Activated T-cell treated with anti-CD3 and anti-CD28 coated beads, Interleukin-2, amount 50 U/mL, for 4 hours (primary cell): ENCODE measurements at places on chromosomes 5 and 9.
A peak's percentile ranks its signal among the peaks of the same experiment; 100 is the strongest.

DNA sequence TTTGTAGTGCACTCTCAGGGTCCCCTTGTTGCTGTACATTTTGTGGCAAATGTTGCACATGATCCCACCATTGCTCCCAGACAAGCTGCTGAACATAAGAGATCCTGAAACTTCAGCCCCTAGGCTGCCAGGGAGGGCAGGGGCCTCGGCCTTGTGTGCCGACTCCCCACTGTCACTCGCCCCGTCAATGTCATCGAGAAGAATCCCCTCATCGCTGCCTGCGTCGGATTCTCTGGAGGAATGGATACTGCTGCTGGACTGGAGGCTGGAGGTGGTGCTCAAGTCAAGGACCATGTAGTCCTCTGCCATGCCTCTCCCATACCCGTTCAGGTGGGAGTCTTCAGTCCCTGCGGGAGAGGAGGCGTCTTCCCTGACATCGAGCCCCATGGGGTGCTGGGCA lies 451.3 kb downstream of the BNC2 start:
- no peak for DNase-seq

GRCh38 chr9:136974817-136975535 lies 2.3 kb upstream of the PTGDS start:
- DNase-seq = no peak

DNA sequence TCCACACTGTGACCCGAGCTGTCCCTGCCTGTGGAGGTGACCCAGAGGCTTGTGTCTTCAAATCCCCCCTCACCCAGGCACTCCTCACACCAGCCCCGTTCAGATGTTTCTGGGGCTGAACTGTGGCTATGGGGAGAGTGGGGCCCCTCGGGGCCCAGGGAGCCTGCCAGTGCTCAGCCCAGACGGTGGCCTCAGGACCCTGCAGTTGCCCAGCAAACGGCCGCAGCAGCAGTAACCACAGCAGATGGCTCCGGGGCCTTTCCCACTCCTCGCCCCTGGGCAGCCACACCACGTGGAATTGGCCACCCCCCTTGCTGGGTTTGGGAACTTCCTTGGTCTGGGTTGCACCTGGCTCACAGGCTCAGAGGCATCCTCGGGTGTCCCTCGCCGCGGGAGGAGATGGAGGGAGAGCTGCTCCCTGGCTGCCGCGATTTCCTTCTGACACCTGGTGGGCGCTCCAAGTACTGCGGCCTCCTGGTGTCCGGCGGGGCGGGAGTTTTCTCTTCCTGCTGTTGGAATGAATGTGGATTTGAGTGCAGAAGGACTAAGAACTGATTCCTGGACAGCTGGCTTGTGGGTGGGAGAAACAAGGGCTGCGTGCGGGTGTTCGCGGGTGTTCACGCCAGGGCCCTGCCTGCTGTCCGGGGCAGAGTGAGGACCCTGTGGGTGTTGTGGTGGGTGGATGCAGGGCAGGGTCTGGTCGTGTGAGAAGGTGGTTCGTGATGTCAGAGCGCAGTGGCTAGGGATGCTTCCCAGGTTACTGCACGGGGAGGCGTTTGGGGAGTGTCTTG lies 97.5 kb downstream of the COL5A1 start:
- DNase-seq = peak; percentile 33

GRCh38 chr5:129018837-129019236 lies 53.5 kb downstream of the SLC27A6 start:
- DNase-seq = no peak

DNA sequence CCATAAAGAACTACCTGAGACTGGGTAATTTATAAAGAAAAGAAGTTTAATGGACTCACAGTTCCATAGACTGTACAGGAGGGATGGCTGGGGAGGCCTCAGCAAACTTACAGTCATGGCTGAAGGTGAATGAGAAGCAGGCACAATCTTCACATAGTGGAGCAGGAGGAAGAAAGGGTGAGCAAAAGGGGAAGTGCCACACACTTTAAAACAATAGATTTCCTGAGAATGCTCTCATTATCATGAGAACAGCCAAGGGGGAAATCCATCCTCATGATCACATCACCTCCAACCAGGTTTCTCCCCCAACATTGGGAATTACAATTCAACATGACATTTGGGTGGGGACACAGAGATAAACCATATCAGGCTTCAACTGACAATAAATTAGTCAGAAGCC lies 664.9 kb downstream of the TAF11L14 start:
- no peak for DNase-seq

DNA sequence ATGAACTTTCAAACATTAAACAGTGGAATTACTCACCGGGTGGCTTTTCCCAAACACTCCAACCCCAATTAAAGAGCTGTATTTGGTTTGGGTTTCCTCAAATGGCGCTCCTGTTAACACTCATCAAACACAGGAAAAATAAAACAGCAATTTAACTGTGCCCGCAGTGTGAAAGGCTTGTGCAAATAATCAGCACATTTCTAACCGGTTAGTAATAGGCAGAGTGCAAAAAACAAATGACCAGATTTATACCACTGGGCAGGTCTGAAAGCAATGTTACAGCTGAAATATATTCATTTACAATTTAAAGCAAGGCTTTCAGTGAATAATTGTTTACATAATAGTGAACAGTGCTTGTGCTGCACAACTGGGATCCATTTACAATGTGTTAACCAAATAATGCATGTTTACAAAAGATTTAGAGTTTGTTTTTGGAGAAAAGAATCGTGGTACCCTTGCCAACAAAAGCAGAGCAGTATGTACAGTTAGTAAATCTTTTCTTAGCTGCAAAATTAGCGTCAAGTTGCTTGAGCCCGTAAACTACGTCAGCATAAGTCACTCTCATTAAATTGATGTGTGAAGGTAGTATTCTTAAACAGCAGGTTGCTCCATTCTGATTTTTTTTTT lies 662.9 kb upstream of the ZNF608 start:
- DNase-seq = no peak

- DNase-seq = no peak
These were observed 33.5 kb upstream of the GRIA1 start for GRCh38 chr5:153456993-153457392.

DNA sequence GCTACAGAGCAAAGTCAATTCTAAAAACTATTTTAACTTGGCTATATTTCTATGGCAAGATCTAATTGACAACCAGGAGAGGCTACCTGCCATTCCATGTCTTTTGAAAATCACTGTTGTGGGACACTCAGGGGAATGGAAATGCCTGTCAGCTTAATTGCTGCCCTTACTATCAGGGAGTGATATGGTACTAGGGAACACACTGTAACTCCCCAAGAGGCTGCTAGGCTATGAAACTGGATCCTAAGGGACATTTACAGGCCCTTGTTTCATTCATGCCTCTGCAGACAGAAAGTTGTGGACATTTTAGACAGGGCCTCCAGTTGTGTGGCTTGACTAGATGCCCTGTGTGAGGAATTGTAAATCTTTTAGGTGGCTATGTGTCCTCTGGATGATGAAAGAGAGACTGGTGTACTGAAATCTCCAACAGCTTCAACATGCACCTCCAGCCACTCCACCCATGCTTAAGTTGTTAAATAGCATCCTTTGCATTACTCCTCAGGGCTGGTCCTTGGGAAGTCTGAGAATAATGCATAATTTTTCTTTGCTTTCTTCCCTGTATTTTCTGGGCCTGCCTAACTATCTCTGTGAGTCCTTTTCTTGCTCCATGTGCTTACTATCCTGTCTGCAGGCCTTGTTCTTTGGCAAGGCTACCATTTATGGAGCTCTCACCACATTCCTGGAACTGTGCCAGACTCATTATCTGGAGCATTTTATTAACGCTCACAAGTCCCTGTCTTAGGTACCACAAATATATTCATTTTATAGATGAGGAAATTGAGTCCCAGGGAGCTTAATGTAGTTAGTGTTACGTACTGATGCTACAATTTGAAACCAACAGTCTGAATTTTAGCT lies 3.2 kb downstream of the MROH2B start:
- DNase-seq = no peak

DNA sequence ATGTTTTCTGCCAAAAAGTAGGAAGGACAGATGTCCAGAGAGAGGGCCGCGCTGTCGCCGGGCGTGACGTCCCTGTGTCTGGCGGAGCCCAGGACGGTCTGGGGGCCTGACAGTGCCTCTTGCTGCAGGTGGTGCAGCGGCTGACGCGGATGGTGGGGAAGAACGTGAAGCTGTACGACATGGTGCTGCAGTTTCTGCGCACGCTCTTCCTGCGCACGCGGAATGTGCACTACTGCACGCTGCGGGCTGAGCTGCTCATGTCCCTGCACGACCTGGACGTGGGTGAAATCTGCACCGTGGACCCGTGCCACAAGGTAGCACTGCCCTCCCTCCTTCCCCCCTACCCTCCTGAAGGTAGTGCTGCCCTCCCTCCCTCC lies 7.8 kb downstream of the NELFB start:
- no peak for DNase-seq

GRCh38 chr5:162769019-162769418 lies 668.4 kb upstream of the CCNG1 start:
- DNase-seq = no peak

DNA sequence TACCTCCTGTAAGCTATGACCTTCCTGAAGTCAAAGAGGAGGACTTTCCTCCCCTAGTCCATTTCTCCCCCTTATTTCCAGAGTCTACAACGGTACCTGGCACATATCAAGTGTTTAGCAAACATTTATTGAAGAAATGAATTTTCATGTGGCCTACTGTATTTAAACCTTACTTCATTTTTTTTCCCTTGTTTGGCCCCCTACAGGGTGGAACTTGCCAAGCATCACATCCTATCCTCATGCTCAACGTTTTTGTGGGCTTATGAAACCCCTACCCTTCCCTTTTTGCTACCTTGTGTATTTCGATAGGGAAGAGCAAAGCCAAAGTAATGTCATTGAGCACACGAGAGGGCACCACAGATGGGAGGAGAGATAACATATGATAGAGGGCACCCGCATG lies 1857.8 kb upstream of the WWC1 start:
- DNase-seq = no peak

- DNase-seq = no peak
These were observed 98.5 kb upstream of the ABCA1 start for GRCh38 chr9:105026451-105026850.

GRCh38 chr9:137176302-137177182 lies 4.7 kb upstream of the TMEM210 start:
- no peak for DNase-seq

GRCh38 chr9:77960356-77961153 lies 71.1 kb downstream of the GNAQ start:
- DNase-seq = no peak

DNA sequence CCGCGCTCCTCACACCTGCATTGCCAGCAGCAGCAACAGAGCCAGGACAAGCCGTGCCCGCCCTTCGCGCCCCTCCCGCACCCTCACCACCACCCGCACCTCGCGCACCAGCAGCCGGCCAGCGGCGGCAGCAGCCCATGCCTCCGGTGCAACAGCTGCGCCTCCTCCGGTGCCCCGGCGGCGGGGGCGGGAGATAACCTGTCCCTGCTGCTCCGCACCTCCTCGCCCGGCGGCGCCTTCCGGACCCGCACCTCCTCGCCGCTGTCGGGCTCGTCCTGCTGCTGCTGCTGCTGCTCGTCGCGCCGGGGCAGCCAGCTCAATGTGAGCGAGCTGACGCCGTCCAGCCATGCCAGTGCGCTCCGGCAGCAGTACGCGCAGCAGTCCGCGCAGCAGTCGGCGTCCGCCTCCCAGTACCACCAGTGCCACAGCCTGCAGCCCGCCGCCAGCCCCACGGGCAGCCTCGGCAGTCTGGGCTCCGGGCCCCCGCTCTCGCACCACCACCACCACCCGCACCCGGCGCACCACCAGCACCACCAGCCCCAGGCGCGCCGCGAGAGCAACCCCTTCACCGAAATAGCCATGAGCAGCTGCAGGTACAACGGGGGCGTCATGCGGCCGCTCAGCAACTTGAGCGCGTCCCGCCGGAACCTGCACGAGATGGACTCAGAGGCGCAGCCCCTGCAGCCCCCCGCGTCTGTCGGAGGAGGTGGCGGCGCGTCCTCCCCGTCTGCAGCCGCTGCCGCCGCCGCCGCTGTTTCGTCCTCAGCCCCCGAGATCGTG lies 517 bp downstream of the KCNN2 start:
- no peak for DNase-seq

DNA sequence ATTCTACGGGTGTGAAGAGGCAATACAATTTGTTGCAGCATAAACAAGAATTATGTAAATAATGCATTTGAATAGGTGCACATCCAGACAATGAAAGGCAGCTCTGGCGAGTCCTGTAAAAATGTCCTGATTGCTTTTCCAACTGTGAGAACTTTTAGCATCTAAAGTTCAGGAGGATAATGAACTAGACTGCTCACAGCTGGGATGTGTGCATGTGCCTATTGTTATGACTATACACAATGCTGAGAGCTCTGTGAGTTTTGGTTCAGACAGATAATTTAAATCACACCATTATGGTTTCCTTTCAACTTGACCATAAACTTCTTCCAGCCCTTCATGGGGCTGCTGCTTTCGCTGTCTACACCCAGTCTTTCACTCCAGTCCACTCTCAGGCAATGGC lies 99.9 kb downstream of the PLK2 start:
- no peak for DNase-seq

GRCh38 chr5:61915646-61916045 lies 390.4 kb upstream of the KIF2A start:
- no peak for DNase-seq

GRCh38 chr5:115579747-115580173 lies 22.5 kb downstream of the TICAM2 start:
- no peak for DNase-seq

DNA sequence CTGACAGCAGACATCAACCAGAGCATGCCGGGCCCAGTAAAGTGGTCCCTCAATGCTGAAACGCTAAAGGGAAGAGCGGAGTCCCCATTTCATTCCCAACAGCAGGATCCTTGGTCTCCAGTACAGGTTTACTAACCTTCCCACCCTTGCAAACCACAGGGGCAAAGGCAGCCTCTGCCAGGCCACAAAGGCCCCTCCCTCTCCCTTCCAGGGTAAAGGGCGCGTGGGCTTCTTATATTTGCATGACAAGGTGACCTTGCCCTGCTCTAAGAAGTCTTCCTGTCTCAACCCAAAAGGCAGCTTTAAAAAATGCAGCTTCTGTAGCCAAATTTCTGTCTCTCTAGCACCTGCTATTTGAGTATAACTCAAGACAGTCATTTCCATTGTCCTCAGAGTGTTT lies 131.5 kb upstream of the PTCH1 start:
- no peak for DNase-seq

DNA sequence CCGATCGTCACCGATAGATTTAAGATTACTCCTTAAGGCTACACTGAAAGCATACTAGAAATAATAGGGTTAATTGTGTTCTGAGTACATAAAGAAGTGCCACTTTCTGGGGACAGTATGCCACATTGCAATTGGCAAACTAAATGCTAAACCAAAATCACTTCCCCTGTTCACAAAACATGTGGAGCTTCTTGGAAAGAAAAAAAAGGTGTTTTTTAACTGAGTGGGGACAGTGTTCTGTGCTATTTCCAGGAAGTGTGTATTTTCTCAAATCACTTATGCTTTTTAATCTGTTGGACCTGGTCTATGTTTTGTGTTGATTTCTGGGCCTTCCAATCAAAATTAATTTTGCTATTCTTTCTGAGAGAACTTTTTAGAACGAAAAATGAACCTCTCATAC lies 149.3 kb upstream of the MPDZ start:
- no peak for DNase-seq

- no peak for DNase-seq
These were observed 21.7 kb downstream of the ERGIC1 start for GRCh38 chr5:172855597-172856292.

GRCh38 chr5:37966291-37966690 lies 126.5 kb upstream of the GDNF start:
- DNase-seq = no peak
